Cardiac muscle cell (in vitro differentiated cells and primary cell): ENCODE measurements at places on chromosomes 5 and 9. TPM values are rescaled to one million over a fixed set of nuclear protein-coding genes. Genes with fewer than 3 reads are reported as not detected.

- DNase-seq: no peak
- no peaks in the 10 kb centered on the region for H3K36me3 ChIP-seq
- no peak overlapping the region for H3K27ac ChIP-seq
- no peaks in the 10 kb centered on the region for H3K27me3 ChIP-seq
- H3K4me3 ChIP-seq: no peak overlapping the region
These were observed 187.1 kb upstream of the WWC1 start for GRCh38 chr5:168104350-168104749.

- no peak for DNase-seq
- H3K27ac ChIP-seq: no peak overlapping the region
- H3K27me3 ChIP-seq: no peaks in the 10 kb centered on the region
- no peaks in the 10 kb centered on the region for H3K36me3 ChIP-seq
- H3K4me3 ChIP-seq: no peak overlapping the region
These were observed 99.8 kb downstream of the TAF11L14 start for GRCh38 chr5:17734011-17734410.

DNA sequence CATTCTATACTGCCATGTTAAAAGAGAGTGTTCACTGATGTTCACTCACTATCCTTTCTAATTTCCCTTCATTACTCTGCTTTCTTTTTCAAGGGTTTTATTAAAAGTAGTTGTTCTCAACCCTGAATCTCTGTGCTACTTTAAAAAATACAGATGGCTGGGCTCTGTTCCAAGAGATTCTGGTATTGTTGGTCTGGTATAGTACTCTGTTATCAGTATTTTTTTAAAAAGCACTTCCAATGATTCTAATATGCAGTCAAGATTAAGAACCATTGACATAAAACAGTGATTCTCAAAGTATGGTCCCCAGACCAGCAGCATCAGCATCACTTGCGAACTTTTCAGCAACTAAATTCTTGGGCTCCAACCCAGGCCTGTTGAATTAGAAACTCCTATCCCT is 77.0 kb upstream of the STARD4 start:
- no peaks in the 10 kb centered on the region for H3K27me3 ChIP-seq

DNA sequence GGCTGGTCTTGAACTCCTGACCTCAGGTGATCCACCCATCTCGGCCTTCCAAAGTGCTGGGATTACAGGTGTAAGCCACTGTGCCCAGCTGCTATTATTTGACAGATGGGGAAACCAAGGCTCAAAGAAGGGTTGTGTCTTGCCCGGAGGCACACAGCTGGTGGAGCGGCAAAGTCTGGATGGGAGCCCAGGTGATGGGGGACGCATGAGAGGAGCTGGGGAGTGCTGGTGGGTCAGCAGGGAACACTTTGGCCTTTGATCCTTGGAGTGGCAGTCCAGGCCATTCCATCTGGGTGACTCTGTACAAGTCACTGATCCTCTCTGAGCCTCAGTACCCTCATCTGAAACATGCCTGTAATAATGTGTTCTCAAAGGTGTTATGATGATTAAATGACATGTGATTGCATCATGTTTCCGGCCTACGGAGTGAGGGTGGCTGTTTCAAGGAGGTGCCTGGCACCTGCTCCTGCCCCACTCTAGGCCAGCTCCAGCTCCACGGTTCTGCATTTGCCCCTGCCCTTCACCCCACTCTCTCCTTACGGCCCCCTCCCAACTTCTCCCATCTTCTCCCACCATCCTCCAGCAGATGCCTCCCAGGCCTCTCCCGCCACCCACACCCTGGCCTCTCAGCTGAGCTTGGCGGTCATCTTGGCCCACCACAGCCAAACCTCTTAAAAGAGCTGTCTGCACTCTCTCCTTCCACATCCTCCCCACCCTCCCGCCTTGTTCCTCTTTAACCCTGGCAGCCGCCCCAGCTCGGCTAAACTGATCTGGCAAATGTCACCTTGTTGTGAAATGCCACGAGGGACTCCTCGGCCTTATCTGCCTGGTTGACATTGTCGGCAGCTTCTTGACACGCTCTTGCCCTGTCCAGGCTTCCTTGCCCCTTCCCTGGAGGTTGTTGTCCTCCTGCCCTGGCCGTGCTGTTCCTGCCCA is 5.5 kb upstream of the DBN1 start:
- peak; percentile 95 for DNase-seq
- peaks cover 8% of the 10 kb centered on the region for H3K4me1 ChIP-seq
- no peak overlapping the region for H3K4me3 ChIP-seq

DNA sequence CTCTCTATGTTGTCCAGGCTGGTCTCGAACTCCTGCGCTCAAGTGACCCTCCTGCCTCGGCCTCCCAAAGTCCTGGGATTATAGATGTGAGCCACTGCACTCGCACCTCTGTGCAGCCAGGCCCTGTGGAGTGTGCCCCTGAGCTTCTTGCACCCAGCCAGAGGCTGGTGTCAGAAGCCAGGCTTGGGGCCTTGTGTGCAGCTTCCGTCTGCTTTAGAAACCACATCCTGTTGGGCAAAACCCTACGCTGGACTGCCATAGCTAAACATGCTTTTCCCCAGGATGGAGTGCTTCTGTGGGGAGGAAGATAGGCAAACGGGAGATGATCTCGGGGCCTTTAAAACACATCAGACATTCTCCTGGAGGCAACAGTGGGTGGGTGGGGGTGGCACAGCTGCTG is 40.1 kb downstream of the PRRT1B start:
- no peak overlapping the region for H3K4me3 ChIP-seq
- no peaks in the 10 kb centered on the region for H3K27me3 ChIP-seq
- DNase-seq: no peak
- H3K27ac ChIP-seq: no peak overlapping the region
- no peaks in the 10 kb centered on the region for H3K4me1 ChIP-seq

GRCh38 chr9:115531410-115532125 is 413.6 kb upstream of the TNC start:
- no peak for DNase-seq
- H3K36me3 ChIP-seq: no peaks in the 10 kb centered on the region
- no peaks in the 10 kb centered on the region for H3K27me3 ChIP-seq
- no peak overlapping the region for H3K27ac ChIP-seq
- H3K4me3 ChIP-seq: no peak overlapping the region

SEC24A gene
- 9.3 and 9.9 TPM in 2 replicates for total RNA-seq

DNA sequence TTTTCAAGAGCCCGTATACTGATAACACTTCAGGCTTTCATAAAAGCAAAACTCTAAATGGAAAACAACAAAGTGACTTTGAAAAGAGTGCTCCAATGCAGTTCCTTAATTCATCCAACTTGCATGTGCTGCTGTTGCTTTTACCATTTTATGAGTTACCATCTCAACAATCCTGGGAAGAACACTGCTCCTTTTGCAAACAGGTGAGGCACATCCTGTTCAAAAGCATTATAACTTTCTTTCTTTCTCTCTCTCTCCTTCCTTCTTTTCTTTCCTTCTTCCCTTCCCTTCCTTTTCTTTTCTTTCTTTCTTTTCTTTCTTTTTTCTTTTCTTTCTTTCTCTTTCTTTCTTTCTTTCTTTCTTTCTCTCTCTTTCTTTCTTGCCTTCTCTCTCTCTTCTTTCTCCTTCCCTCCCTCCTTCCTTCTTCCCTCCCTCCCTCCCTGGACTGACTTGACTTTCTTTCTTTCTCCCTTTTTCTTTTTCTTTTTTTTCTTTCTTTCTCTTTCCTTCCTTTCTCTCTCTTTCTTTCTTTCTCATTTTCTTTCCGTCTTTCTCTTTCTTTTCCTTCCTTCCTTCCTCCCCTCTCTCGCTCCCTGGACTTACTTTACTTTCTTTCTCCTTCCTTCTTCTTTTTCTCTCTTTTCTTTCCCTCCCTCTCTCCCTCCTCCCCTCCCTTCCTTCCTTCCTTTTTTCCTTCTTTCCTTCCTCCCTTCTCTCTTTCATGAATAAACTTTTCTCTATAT is 11.2 kb upstream of the PARP8 start:
- peaks cover 12% of the 10 kb centered on the region for H3K4me1 ChIP-seq
- no peak overlapping the region for H3K27ac ChIP-seq
- no peaks in the 10 kb centered on the region for H3K36me3 ChIP-seq

DNA sequence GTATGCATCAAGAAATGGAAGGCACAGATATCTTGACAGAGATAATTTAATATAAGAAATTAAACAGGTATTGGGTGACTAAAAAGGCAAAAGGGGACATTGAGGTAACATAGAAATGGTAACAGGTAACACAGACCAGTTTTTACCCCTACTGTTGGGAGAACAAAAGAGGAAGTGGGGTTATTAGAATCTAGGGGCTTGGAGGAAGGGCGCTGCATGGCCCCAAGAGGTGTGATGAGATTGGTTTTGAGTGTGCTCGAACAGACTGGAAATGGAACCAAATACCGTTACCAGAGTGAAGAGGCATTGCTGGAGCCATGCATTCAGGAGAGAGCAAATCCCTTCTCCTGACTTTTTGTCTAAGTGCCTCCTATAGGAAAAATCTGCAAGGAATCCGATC is 193.9 kb downstream of the ALDH1A1 start:
- no peaks in the 10 kb centered on the region for H3K27me3 ChIP-seq
- H3K27ac ChIP-seq: no peak overlapping the region
- H3K4me3 ChIP-seq: no peak overlapping the region

DNA sequence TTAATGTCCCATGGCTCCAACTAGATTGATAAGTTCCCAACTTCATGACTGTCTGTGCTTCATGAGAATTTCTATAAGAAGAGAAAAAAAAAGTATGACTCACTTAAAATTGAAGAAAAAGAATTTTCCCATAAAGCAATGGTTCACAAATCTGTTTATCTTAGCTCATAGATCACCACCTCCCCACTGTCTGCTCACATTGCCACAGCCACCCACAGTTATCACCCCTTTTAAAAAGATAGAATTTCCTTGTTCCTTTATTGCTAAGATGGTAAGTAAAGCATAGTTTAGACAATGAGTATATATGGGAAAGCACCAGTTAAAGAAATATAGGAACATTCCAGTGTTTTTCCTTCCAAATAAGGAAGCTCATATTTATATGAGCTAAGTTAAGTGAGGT is 67.1 kb downstream of the ALDH7A1 start:
- no peaks in the 10 kb centered on the region for H3K36me3 ChIP-seq
- DNase-seq: no peak
- H3K4me1 ChIP-seq: no peaks in the 10 kb centered on the region
- no peaks in the 10 kb centered on the region for H3K27me3 ChIP-seq
- H3K4me3 ChIP-seq: no peak overlapping the region
- H3K27ac ChIP-seq: no peak overlapping the region

DNA sequence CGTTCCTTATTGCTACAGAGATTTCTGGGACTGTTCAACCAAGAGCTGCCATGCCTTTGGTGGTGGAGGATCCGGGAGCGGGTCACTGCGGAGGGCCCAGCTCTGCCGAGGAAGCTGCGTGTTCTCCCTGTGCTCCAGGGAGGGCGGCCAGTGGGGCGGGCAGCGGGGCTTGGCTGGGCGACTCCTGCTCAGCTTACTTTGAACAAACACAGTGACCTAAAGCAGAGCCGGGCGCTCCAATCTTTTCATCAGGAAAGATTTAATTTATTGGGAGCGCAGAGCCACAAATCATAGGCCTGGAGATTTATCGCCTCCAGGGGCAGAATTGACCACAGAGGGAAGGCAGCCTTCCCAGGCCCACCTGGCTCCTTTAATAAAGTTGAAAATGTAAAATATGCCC is 27.7 kb downstream of the LHX3 start:
- H3K27ac ChIP-seq: no peak overlapping the region
- peaks cover 3% of the 10 kb centered on the region for H3K27me3 ChIP-seq
- no peaks in the 10 kb centered on the region for H3K36me3 ChIP-seq
- H3K4me3 ChIP-seq: no peak overlapping the region
- no peak for DNase-seq

GCNT4 gene
- 0.07 and 0.18 TPM in 2 replicates for total RNA-seq

DNA sequence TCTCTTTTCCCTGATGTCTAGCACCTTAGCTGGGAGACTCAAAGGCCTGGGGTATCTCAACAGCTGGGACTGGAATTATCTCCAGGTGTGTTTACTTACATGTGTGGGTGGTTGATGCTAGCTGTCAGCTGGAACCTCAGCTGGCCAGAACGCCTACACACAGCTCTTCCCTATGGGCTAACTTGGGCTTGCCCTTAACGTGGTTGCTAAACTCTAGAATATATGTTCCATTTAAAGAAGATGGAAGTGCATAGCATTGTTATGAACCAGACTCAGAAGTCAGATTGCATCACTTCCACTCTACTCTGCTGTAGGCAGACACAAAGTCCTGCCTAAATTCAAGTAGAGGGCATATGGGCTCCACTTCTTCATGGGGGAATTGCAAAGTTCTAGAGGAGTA is 29.3 kb downstream of the SGCD start:
- no peaks in the 10 kb centered on the region for H3K27me3 ChIP-seq
- H3K4me1 ChIP-seq: no peaks in the 10 kb centered on the region
- H3K27ac ChIP-seq: no peak overlapping the region
- peak; percentile 18 for DNase-seq

DNA sequence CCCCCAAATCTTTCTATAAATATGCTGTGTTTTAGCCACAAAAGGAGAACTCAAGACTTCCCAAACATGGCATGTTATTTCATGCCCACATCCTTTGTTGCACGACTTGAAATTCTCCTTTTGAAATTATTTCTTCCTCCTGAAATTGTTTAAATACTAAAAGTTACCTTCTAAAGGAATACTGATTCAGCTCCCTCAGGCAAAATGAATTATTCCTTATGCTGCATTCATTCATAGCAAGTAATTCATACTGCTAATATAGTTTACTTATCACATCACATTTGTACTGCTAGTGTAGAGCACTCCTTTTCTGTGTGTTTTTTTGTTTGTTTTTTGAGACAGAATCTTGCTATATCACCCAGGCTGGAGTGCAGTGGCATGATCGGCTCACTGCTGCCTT is 45.7 kb downstream of the BHMT start:
- no peak for DNase-seq
- no peak overlapping the region for H3K4me3 ChIP-seq
- no peaks in the 10 kb centered on the region for H3K36me3 ChIP-seq
- no peaks in the 10 kb centered on the region for H3K27me3 ChIP-seq
- peaks cover 4% of the 10 kb centered on the region for H3K4me1 ChIP-seq

- peak; percentile 81 for DNase-seq
- no peaks in the 10 kb centered on the region for H3K4me1 ChIP-seq
- no peaks in the 10 kb centered on the region for H3K27me3 ChIP-seq
- H3K36me3 ChIP-seq: no peaks in the 10 kb centered on the region
These were observed 8.3 kb upstream of the TBC1D2 start for GRCh38 chr9:98263482-98264357.

HACD4 gene
- total RNA-seq: 0.04 and 0.36 TPM in 2 replicates

- DNase-seq: no peak
- H3K4me3 ChIP-seq: no peak overlapping the region
- no peaks in the 10 kb centered on the region for H3K36me3 ChIP-seq
- H3K27ac ChIP-seq: no peak overlapping the region
- H3K4me1 ChIP-seq: peaks cover 20% of the 10 kb centered on the region
These were observed 96.9 kb downstream of the MED27 start for GRCh38 chr9:131982671-131983239.

DNA sequence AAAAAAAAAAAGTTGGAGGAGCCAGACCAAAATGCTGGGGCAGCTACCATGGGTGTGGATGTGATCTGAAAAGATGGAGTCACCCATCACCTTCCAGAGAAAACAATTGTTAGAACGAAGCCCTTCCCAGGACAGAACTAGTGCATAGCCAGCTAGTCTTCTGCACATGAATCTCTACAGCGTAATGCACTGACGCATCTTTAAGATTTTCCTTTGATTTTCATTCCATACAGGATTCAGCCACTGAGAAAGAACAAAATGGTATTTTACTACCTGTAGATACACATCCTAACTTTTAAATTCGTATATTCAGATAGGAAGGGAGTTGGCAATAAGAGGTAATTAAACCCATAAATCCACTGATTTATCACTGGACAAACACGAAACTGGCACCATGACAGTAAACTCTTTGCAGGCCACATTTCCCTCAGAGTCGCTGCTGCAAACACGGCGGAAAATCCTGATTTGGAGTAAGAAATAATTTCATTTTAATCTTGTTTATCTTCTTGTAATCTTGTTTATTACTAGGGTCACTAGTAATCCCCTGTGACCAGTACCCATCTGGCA is 206.6 kb downstream of the SPOCK1 start:
- H3K36me3 ChIP-seq: no peaks in the 10 kb centered on the region

CDO1 gene
- total RNA-seq: 19.0 and 27.1 TPM in 2 replicates

GGTA1 gene
- total RNA-seq: not detected in 2 replicates
